ENCODE measurements at places on chromosomes 2 and 18.
A peak's percentile ranks its signal among the peaks of the same experiment; 100 is the strongest.

DNA sequence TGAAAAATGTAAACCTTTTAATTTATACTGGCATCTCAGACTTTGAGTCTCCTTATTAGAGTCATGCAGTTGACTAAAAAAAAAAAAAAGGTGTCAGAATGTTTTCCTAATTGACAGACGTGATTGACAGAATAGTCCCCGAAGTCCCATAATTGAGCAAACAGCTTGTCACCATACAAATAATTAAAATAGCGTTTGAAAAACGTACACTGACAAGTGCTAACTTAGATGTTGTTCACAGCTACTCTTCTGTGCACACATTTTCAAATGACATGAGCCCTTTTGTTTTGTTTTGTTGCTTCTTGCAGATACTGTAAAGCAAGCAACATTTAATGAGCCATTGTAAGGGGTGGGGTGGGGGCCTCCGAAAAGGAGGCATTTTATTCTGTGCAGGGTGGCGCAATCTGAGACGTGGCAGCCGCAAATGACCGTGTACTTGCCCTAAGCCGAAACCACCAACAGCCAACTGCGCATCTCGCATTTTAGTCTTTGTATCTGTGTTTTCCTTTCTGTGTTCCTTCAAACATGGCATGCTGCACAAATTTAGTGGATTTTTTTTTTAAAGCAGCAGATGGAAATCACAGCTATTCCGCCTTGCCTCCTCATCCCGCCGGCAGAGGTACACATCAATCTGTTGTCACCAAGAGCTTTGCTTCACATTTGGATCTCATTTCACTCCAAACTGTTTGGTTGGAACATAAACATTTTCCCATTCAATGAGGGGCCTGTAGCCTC lies 52.4 kb downstream of the LPIN1 start:
- DNase-seq = no peak

DNA sequence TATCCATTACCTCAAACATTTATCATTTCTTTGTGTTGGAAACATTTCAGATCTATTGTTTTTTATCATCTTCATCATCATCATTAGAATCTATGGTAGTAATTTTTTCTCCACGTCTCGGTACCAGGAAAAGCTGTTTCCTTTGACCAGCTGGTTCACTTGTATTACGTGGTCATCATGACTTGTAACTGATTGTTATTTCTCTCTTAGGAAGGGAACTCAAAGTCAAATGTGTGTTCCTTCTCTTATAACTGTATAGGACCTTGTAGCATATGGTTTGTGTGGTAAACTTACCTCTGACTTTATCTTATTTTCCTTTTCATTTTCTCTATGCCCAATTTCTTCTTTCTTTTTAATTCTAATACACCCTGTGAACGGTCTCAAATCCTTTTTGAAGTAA lies 16.5 kb downstream of the NCOA1 start:
- no peak for DNase-seq

DNA sequence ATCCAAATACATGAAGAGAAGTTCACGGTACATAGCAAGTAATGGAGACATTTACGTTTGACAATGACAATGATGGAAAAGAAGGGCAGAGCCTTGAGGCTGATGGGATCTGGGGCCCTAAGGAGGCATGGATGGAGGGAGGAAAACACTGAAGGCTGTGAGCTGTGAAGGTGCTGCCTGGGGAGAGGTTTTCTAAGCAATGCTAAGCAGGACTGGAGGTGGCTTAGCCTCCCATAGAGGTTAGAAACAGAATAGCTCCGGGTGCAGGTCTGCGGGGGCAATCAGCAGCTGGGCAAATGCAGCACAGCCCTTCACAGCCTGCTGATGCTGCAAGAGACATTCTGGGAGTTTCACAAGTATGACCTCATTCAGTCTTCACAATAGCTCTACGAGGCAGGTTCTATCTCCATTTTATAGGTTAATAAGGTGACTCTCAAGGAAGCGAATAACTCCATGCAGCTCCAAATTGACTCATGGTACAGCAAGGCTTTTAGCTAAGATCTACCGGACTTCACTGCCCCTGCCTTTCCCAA lies 65.3 kb downstream of the MYT1L start:
- DNase-seq = no peak

- no peak for DNase-seq
These were observed 417.5 kb upstream of the MYT1L start for GRCh38 chr2:2748399-2749205.

- DNase-seq = no peak
These were observed 104.2 kb downstream of the SH3BP4 start for GRCh38 chr2:235055891-235056516.

DNA sequence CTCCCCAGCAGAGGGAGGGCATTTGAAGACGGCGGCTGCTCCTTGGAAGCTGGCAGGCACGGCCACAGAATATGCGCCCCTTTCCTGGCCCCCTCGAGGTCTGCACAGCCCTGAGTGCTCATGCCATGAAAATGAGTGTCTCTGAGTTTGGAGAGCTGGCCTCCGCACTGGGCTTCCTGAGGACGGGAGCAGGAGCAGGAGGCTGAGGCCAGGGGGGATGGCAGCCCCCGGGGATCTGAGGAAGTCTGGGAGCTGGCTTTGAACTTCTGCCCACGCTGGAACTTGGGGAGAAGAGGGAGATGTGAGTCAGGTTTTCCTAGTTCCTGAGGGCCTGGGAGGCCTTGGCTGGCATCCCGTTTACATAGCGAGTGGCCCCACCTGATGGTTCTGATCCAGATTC lies 47.0 kb downstream of the RRM2 start:
- DNase-seq = no peak

DNA sequence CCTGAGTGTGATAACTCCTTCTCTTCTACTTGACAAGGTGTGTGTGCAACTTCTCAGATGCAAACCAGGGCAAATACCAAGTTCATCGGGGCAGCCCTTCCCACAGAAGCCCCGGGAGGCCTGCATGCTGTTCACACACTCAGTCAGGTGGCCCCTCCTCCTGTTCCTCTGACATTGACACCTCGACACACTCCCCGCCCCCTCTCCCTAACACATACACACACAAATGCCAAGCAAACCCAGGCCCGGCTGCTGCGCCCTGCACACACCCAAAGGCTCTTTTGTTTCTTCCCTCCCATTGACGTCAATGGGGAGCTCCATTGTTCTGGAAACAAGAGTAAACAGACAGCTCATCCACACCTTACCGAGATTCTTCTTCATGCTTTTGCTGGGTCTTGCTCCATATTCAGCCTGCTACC lies 1.7 kb upstream of the PER2 start:
- DNase-seq = peak; percentile 23

- DNase-seq = no peak
These were observed 164.2 kb upstream of the ETAA1 start for GRCh38 chr2:67232936-67233335.

- peak; percentile 54 for DNase-seq
These were observed 193.1 kb upstream of the CXCR4 start for GRCh38 chr2:136310797-136311603.

- peak; percentile 64 for DNase-seq
These were observed 28.6 kb downstream of the EPG5 start for GRCh38 chr18:45938488-45938935.

Measured in CD4-positive, alpha-beta T cell treated with Interleukin-4 for 4 hours (primary cell).